ENCODE measurements at places on chromosomes 7 and 10.

DNA sequence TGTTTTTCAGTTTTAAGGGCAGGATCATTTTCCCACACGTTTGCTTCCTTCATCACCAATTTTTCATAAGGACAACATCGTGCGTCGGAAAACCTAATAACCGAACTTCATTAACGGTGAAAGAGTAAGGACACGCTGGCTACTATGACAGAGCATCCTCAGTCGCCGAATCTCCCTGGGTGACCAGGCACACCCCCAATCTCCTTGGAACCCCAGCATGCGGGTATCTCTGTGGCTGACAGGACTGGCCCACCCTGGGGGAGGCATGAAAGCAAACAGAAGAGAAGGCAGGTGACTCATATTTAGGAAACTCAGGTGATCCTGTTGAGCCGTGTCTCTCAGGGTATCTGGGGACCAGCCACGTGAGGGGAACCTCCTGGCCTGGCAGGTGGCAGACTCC is 134.2 kb downstream of the DIP2C start:
- DNase-seq, result no peak

- DNase-seq, result no peak
Observed at GRCh38 chr7:117019786-117020590, 66.7 kb downstream of the ST7 start.

DNA sequence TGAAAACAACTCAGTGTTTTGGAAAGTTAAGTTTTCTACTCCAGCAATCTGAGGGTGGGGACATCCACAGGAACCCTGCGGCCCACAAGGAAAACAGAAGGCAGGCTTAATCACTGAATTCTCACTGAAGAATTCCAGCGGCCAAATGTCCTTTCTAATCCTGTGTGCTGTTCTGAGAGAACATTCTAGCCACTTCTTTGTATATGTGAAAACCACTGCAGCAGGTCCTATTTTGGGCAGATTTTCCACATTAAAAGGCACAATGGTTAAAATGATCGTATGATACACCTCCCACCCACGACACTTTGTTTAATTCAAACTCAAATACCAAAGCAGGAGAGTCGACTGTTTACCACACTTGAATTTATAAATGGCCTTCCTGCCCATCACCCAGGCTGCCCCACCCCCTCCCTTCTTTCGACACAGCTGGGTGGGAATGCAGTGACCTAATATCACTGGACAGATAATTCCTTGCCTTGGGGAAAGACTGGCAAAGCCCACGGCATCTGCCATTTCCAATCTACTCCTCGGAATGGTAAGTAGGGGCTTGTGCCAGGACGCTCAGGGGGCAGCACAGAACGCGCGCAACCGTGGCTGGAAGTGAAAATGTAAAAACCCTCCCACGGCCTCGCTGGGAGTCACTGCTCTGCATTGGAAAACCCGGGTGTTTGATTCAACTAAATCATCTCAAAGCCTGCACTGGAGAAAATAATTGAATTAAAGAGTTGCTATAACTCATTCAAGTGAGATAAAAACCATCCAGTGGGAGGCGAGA is 67.0 kb downstream of the CTBP2 start:
- no peak for DNase-seq

DNA sequence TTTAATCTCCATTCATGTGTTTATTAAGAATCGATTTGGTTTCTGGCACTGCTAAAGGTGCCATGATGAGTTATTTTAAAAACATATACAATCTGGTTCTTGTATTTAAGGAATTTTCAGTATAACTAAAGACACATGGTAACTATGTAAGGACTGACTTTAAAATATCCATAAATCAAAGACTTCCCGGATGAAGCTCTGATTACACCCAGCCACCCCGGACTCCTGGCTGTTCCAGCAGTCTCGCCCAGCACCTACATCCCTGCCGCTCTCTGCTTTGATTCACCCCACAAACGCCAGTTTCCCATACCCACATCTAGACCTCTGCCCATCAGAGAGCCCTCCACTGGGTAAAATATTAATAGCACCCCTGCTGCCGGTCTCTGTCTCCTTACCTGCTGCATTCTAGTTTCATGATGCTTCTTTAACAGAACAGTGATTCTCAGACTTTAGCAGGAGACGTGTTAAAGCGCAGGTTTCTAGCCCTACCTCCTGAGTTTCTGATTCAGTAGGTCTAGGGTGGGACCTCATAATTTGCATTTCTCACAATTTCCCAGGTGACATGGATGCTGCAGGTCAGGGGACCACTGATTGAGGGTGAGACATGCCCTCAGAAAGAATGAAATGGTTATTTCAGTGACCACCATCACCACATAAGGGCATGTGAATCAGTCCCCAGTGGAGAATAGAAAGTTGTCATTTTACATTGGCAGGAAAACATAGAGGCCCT is 185.7 kb downstream of the KIAA1217 start:
- no peak for DNase-seq

DNA sequence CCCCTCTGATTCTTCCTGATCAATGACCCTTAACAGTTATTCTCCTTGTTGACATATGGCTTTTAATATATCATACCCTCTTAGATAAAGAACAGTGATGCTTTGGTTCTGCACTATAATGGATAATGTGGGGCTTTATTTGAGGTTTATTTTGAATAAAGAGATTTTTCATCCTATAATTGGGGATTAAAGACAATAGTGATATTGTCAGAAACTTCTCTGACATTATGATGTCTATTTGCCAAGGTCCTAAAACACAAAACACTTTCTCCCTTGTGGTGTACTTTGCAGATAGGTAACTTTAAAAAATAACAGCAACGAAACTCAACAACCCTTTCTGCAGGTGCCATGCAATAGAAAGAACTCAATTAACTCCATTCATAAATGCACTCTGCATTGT is 243.6 kb upstream of the RHOBTB1 start:
- DNase-seq, result no peak
